Stimulated activated CD8-positive, alpha-beta memory T cell treated with anti-CD3 and anti-CD28 coated beads, Interleukin-7, amount 100 ng/mL, for 1 hour (primary cell): ENCODE measurements at places on chromosomes 7 and 10.

DNA sequence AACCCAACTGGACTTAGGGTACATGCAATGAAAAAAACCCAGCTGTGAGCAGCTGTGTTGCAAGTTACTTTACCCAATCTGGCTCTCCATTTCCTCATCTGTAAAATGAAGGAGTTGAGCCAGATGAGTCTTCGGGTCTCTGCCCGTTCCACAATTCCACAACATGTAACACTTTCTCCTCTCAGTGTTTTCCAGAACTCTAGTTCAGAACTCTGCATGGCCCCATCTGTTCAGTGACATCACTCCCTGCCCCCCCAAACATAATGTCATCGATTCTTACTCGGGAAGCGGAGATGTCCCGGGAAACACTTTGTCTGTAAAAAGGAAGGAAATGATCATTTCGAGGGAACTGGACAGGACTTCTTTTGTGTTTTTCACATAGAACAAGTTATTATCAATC is 2.5 kb downstream of the SH3PXD2A start:
- no peak for DNase-seq

- DNase-seq: no peak
Measured at GRCh38 chr10:62186999-62187675, 81.5 kb downstream of the RTKN2 start.

- no peak for DNase-seq
Measured at GRCh38 chr10:60613434-60613833, 164.8 kb upstream of the CDK1 start.

DNA sequence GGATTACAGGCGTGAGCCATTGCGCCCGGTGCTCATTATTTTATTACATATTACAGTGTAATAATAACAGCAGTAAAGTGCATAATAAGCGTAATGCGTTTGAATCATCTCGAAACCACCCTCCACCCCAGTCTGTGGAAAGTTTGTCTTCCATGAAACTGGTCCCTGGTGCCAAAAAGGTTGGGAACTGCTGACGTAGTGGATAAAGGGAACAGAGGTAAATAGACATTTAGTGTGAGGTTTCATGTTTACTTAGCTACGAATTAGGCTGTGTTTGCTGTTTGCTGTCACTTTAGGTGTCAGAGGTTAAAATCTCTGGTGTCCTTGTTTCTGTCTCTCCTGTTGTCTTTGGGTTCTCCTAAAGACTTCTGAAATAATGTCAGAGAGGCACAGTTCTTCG is 60.3 kb upstream of the SLC39A12 start:
- no peak for DNase-seq

GRCh38 chr10:16441173-16441840 is 4.5 kb downstream of the PTER start:
- DNase-seq: no peak

GRCh38 chr10:125991392-125991791 is 95.0 kb downstream of the FANK1 start:
- no peak for DNase-seq

GRCh38 chr7:31647511-31647910 is 39.5 kb upstream of the PPP1R17 start:
- DNase-seq: no peak

GRCh38 chr7:111521660-111522059 is 40.6 kb downstream of the IMMP2L start:
- DNase-seq: no peak

GRCh38 chr7:91918356-91918755 is 22.3 kb upstream of the AKAP9 start:
- DNase-seq: no peak

DNA sequence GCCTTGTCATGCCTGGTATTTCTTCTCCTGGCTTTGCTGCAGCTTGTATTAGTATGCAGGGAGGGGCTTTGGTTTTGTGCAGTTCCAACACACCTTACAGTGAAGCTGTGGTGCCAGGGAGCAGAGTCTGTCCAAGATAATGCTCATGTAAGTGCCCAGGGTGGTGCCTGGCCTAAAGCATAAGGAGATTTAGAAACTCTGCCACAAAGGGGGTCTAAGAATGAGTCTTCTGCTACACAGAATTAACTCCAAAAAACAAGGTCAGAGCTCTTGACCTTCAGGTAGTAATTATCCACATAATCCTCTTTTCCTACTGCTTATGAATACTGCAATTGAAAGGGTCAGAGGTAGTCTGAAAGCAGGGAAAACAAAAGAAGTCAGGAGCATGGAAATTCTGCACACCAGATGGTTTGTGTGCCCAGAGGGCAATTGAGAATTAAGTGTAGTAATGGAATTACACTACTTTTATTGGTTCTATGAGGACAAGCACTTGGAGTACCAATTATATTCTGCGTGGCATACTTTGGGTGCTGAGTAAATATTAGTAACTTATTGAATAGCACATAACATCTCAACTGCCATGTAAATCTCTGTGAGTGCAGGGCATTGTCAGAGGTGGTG is 121.5 kb downstream of the KAT6B start:
- DNase-seq: no peak

- DNase-seq: no peak
Measured at GRCh38 chr7:47479821-47480575, 101.9 kb downstream of the TNS3 start.

GRCh38 chr7:123633553-123633952 is 22.1 kb upstream of the LMOD2 start:
- no peak for DNase-seq

DNA sequence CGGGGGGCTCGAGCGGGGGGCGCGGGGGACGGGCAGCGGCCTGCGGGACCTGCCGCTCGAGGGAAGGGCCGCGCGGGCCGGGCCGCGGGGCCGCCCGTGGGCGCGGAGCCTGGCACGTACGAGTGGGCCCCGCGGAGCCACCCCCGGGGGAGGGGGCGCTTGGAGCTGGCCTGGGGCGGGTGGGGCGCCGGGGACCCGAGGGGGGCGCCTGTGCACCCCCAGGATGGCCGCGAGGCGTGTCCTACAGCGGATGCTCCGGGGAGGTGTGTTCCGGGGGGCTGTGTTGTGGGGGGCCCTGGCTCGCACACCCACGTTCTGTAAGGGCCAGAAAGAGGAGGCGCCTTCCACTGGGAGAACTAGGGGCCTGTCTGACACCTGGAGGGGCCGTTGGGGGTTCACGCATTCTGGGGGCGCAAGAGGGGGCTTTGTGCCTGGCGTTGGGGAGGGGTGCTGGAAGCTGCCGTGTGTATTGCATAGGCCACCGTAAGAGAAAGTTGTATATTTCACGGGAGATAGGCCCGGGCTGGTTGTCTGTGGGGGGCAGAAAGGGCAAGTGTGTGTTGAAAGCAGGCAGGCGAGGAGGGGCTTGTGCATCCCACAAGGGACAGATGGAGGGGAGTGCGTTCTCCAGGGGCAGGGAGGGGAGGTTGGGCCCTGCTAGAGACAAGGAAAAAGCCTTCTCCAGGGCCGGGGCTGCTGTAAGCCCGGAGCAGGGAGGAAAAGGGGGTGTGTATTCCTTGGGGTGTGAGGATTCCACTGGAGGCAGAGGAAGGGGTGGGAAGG is 663 bp downstream of the VPS37D start:
- DNase-seq: no peak

GRCh38 chr7:153381275-153382040 is 621.9 kb downstream of the ACTR3B start:
- no peak for DNase-seq

DNA sequence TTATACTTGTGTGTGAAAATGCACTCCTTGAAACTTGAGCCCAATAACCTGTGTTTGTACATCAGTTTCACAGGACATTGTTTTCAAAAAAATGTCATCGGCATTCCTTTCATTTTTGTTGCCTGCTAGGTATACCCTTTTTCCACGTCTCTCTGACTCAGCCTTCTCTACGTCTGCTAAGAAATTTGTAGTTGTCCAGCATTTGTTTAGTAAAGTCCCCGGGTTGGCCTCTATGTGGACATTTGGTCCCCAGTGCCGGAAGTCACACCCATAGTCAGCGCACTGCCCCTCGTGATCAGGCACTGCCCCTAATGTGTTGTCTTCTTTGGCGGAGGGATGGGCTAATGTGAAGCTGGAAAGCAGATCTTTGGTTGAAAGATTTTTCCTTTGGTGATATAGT is 222.3 kb downstream of the LRMDA start:
- no peak for DNase-seq

GRCh38 chr7:5689118-5689517 is 92.3 kb downstream of the RNF216 start:
- no peak for DNase-seq

DNA sequence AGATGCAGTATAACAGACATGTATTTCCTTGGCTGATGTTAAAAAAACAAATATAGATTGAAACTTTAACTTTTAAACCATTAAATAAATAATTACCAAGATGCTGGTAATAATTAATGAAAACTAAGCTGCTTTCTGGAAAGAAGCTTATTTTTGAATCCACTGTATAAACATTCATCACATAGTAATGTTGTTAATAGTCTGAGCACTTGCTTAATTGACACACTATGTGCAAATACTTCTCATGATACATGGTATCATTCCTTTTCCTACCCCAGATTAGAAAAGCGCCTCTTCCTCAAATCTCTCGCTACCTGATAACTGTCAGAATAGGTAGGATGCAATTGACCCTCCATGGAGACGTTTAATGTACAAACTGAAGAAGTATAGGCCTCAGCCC is 15.0 kb upstream of the COL28A1 start:
- no peak for DNase-seq
